Hippocampal formation (tissue), 2 donors: ENCODE measurements at places on chromosomes 12 and 14.

DNA sequence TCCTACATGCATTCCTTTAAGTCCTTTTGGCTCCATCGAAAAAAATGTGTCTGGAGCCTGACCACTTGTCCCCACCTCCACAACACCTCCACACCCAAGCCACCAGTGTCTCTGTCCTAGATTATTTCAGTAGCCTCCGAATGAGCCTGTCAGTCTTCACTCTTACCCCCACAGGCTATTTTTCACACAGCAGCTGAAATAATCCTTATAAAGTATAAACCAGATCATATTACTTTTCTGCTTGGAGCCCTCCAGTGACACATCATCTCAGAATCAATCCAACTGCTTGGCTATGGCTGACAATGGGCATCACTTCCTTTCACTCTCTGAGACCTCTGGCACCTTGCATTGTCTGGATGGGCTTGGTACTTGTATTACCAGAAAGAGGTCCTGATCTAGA, 44.9 kb downstream of the BBS10 start:
- no peak for DNase-seq

DNA sequence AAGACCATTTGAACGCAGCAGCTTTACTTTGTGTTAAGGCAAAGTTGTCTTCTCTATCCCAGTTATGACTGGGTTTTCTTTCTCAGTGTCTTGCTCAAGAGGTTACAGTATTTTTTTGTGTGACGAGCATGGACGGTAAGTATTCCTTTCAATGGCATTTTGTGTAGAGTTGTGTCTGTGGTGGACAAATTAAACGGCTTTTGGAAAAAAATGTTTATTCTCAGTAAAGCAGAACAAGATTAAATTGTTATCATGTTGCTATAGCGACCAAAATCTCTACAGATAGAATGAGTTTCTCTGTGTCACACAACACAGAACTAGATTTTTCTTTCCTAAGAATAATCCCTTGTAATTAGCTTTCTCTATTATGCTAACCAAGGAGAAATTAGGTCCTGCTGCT, 417.1 kb downstream of the AEBP2 start:
- DNase-seq, result no peak

GRCh38 chr14:55913324-55914025, 204.7 kb upstream of the PELI2 start:
- no peak for DNase-seq

DNA sequence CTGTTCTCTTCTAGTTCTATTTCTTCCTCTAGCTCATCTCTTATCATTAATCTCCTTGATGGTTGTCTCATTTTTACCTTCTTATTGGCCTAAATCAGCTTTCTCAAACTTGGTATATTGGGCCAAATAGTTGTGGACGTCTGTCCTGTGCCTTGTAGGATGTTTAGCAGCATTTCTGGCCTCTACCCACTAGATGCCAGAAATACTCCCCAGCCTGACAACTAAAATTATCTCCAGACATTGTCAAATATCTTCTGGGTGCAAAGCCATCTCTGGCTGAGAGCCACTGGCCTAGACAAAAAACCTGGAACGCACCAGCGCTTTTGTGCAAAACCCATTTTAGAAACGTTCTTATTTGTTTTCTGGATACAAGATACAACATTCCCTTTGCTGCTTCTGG, 38.8 kb upstream of the LRRC10 start:
- DNase-seq, result no peak

DNA sequence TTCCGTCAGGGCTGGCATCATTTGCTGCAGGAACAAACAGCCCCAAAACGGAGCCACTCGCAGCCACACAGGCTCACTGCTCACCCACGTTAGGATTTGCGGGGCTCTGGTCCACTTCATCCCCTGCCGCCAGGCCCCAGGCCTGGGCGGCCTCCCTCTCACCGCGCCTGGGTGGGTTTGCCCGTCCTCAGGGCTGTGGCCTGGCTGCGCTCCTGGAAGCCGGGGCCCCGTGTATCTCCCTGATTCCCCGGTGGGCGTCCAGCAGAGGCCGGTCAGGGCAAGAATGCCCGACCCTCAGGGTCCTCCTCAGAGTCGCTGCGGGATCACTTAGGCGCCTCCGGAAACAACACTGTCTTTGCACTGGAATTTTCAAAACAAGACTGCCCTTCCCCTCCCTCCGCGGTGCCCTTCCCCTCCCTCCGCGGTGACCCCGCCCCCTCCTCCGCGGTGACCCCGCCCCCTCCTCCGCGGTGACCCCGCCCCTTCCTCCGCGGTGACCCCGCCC, 15.7 kb upstream of the FBRSL1 start:
- DNase-seq, result no peak

DNA sequence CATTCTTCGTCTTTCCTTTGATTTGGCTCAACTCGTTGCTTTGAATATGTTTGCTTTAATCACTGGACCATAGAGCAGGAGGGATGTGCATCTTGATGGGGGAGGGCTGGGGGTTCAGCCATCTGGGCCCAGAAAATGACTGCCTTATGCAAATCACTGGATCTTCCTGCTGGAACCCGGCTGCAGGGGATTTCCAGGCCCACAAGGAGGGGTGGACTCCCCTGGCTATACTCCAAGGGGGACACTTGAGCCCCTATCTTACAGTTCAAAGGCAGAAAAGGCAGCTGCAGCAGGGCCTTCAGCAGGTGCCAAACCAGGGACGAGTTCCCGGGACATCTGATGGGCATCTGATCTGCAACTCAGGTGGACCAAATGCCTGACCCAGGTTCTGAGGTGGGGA, 122.5 kb downstream of the DICER1 start:
- DNase-seq, result no peak

DNA sequence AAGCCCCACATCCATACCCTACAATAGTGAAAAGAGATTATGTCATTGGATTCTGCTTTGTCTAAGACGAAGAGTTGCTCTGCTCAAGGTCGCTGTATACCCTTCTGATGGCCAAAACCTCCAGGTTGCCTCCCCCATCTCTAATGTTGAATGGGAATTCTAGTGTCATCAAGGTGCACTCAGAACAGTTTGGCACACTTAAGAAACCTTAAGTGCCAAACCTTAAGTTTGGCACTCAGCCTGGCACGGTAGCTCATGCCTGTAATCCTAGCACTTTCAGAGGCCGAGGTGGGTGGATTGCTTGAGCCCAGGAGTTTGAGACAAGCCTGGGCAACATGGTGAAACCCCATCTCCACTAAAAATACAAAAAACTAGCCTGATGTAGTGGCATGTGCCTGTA, 1245.6 kb upstream of the SEL1L start:
- DNase-seq, result no peak

- DNase-seq, result no peak
These were observed 28.0 kb downstream of the VPS37B start for GRCh38 chr12:122867691-122868461.

DNA sequence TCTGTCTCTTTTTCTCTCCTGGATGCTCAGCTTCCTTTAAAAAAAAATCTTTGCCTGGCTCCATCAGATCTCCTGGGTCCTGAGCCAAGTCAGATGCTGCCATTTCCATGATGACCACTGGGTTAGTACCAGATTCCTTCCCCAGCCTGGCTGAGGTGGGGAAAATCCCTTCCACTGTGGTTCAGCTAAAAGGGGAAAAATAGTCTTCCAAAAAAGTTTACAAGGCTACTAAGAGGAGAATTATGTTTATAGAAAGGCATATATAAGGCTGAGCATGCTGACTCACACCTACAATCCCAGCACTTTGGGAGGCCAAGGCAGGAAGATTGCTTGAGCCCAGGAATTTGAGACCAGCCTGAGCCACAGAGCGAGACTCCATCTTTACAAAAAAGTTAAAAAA, 28.4 kb upstream of the GAS2L3 start:
- no peak for DNase-seq

- no peak for DNase-seq
These were observed 75.9 kb downstream of the TMEM132D start for GRCh38 chr12:129827866-129828384.

DNA sequence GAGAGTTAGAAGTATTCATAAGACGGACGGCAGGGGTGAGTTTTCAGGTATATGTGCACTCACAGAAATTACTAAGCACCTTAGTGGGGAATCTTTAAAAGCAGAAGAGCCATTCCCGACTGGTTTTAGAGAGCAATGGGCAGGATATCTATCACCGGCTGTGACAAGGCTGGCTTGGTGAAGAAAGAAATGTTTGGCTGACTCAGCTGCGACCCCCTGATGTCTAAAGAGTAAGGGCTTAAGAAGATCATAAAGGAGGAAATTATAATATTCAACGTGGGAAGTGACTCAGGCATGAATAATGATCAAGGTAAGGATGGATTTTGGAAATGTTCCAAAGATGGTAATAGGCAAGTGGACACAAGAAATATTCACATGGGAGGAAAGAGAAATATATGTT, 407.6 kb downstream of the TMEM132D start:
- DNase-seq, result no peak

GRCh38 chr14:87971010-87971409, 22.0 kb downstream of the GALC start:
- no peak for DNase-seq

- DNase-seq, result no peak
These were observed 124.8 kb downstream of the C12orf75 start for GRCh38 chr12:105455261-105455660.

- DNase-seq, result no peak
These were observed 880 bp downstream of the PNMA1 start for GRCh38 chr14:73713206-73713802.

DNA sequence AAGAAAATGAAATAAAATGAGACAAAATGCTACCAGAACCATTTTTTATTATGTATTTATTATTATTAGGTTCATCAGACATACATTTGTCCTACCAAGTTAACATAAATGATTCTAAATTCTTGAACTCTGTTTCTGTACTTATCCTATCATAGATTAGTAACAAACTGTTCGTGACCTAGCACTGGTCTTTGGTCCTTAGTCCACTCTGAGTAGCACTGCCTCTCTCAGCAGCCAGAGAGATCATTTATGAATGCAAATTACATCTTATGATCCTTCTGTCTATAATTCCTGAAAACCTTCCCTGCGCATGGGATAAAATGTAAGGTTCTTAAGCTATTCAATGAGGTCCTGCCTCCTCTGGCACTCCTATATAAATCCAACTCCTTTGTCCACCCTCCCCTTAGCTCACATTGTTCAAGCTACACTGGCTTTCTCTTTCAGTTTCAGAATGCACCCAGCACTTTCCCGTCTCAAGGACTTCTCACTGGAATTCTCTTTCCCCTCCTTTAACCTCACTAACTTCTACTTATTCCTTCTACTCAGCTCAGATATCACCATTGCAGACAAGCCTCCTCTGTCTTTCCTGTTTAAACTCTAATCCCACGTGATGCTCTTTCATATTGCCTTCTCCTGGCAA, 17.1 kb downstream of the PDZRN4 start:
- no peak for DNase-seq
